Activated T-cell treated with anti-CD3 and anti-CD28 coated beads, Interleukin-2, amount 50 U/mL, for 72 hours (primary cell): ENCODE measurements at places on chromosomes 3 and 15. TPM values are rescaled to one million over a fixed set of nuclear protein-coding genes. Genes with fewer than 3 reads are reported as not detected.

DNA sequence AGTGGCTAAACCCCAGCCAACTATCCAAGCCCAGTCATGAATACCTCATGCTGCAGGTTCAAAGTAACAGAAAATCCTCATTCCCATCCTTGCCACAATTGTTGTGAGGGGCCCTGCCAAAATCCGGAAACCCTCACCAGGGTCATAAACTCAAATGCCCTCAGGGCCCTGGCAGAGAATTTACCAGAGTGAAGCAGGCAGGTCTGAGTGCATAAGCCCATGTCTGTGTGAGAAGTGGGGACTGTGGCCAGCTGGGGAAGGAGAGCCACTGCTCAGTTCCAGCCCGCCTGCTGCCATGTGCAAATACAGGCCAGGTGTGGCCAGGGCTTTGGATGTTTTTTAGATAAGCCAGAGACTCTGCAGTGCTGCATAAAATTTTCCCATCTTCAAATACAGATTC, 7.0 kb downstream of the CEP152 start:
- H3K27ac ChIP-seq, result no peak overlapping the region

ABI3BP gene
- total RNA-seq, result not detected

ESYT3 gene
- total RNA-seq, result 0.22 TPM

DNA sequence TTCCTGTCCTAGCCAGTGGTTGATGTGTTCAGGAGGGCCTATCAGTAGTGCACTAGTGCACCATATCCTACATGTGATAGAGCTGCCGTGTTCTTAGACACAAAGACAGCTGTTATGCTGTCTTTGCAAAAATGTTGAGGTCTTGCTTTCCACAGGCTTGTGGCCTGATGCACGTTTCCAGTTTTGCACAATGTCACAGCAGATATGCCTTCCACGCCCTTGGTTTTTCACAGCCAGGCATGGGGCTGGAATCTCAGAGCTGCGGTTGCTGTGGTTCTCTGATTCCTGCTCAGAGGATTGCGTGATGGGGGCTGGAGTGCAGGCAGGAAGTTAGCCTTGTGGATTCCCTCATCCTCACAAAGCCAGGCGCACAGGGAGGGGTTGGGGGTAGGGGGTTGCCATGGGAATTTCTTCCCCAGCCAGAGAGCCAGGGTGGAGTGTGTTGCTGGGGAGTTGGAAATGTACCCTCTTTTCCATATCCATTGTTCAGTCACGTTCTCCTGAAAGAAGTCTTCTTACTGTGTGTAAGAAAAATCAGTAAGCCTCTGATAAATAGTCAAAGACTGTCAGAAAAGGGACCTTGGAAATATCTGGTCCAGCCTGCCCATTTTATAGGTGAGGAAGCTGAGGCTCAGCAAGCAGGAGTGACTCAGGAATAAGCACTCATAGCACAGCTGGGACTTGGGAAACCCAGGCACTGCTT, 79.4 kb downstream of the SMAD3 start:
- H3K27ac ChIP-seq, result peak overlapping the region; percentile 48
- no peaks in the 10 kb centered on the region for H3K27me3 ChIP-seq
- H3K36me3 ChIP-seq, result no peaks in the 10 kb centered on the region
- no peak for DNase-seq
- no peak overlapping the region for H3K4me3 ChIP-seq

ARL6IP5 gene
- total RNA-seq, result 93.1 TPM

DNA sequence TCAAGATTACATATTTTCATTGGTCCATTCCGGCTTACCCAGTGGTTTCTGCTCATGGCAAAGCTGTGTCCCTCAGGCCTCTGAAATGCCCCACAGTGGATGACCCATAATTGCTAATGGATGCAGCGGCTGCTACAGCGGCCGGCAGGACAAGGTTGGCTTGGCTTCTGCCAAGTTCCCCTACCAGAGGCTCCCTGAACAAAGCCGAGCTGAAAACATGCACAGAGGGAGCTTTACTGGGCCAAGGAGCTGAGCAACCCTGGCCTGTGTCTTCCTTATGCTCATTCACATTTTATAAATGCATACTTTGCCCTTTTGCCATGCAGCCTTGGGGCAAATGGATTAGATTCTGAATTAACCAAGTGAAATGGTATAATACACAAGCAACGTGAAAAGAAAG, 150.5 kb downstream of the NTRK3 start:
- H3K27ac ChIP-seq, result no peak overlapping the region
- no peaks in the 10 kb centered on the region for H3K36me3 ChIP-seq
- H3K4me3 ChIP-seq, result no peak overlapping the region
- no peaks in the 10 kb centered on the region for H3K27me3 ChIP-seq
- H3K4me1 ChIP-seq, result no peaks in the 10 kb centered on the region

- no peaks in the 10 kb centered on the region for H3K4me1 ChIP-seq
- H3K27ac ChIP-seq, result no peak overlapping the region
- H3K4me3 ChIP-seq, result no peak overlapping the region
Measured at GRCh38 chr3:169387751-169388696, 275.5 kb downstream of the MECOM start.

- DNase-seq, result no peak
- H3K4me1 ChIP-seq, result peaks cover 100% of the 10 kb centered on the region
- H3K27me3 ChIP-seq, result no peaks in the 10 kb centered on the region
- H3K36me3 ChIP-seq, result peaks cover 23% of the 10 kb centered on the region
Measured at GRCh38 chr3:16297997-16298885, 33.2 kb downstream of the OXNAD1 start.

DNA sequence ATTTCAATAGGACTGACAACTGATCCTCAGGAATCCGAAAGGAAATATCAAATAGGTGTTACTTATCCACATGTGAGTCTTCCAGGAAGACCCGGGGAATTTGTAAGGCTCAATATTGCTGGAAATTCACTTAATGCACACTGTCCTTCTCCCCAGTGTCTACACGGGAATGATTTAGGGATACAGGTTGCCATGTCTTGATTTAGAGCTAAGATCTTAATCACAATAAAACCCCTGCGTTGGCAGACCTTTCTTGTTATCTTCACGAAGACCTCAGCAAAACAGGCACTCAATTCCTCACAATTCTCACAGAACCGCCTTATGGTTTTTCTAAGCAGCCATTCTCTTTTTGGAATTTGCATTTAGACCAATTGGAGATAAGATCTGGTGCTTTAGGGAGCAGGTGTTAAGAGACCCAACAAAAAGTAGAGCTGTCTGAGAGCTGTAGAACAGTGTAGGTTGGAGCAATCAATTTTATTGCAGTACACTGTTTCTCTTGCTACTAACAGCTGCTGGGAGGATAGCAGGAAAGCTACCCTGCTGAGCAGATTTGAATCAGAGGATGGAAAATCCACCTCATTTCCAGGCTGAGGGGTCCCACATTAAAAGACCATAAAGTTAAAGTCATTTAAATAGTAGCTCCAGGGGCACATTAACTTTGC, 925.7 kb downstream of the EPHA3 start:
- no peak overlapping the region for H3K4me3 ChIP-seq
- no peaks in the 10 kb centered on the region for H3K4me1 ChIP-seq
- no peak for DNase-seq
- no peaks in the 10 kb centered on the region for H3K36me3 ChIP-seq

CLDN1 gene
- total RNA-seq, result 1.6 TPM
